ENCODE measurements at places on chromosomes 11 and 22.

- no peak for DNase-seq
Observed at GRCh38 chr11:61149624-61150615, 11.3 kb downstream of the VPS37C start.

- no peak for DNase-seq
Observed at GRCh38 chr22:37562049-37562875, 2.0 kb downstream of the CDC42EP1 start.

DNA sequence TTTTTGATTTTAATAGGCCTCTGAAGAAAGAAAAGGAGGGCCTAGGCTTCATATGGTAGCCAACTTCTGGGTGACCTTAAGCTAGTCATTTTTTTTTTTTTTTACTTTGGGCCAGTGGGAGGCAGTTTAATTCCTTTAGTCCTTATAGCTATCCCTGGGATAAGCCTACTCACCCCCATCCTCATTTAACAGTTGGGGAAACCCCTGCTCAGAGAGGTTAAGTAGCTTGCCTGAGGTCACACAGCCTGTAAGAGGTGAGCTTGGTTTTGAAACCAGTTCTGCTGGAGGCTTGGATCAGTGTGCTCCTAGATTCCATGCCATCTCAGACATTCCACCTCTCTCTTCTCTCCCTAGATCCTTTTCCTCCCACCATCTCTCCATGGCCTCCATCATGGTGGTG is 86.4 kb downstream of the MYO18B start:
- no peak for DNase-seq

- no peak for DNase-seq
Observed at GRCh38 chr11:129951866-129952262, 50.8 kb downstream of the PRDM10 start.

GRCh38 chr11:6210274-6210955 is 5.1 kb downstream of the C11orf42 start:
- DNase-seq: no peak

DNA sequence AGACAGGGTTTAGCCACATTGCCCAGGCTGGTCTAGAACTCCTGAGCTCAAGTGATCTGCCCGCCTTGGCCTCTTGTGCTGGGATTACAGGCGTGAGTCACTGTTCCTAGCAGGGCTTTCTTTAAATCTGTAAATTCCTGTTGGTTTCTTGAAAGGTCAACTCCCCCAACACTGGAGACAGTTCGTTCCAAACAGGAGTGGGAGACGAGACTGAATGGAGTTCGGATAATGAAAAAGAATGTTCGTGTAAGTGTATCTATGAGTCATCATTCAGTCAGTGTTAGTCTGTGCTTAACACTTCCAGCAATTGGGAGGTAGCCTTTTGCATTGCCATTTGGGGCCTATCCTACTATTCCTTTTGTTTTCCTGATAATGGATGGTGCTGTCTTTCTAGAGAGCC is 10.0 kb upstream of the BACE1-AS start:
- DNase-seq: peak; percentile 32

DNA sequence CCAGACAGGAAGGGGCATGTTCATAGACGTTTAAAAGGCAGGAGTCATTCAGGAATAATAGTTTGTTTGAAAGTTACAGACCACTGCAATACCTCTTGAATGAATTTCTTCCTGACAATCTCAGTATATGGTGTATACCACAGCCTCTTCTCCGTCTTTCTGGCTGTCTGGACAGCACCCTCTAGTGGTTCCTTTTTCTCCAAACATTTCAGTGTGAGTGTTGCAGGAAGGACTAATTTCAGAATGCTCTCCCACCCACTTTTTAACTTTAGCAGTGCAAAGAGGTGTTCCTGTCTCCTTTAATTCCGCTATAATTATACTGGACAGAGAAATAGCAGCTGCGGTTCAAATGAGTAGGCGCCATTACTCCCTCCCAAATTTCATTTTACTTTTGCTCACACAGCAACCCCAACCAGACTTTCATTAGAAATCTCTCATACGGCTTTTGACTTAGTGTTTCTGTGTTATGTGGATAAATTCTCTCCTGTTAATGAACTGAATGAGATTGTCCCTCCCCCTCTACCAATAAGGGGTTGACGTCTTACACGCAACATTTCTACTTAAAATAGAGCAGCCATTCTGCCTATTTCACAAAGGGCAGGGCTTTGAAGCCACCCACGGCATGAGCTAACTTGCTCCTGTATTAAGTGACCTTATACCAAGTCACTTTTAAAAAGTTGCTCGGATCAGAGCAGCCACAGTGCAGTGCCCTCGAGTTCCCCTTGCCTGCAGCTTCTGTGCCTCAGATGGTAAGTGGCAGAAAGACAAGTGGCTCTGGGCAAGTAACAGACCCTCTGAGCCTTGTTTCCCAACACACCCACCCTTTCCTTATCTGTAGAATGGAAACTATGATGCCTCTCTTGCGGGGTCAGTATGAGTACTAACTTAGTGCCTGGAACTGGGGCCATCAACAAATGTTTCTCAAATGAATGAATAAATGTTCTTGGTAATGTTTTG is 368.6 kb downstream of the OPCML start:
- DNase-seq: no peak

DNA sequence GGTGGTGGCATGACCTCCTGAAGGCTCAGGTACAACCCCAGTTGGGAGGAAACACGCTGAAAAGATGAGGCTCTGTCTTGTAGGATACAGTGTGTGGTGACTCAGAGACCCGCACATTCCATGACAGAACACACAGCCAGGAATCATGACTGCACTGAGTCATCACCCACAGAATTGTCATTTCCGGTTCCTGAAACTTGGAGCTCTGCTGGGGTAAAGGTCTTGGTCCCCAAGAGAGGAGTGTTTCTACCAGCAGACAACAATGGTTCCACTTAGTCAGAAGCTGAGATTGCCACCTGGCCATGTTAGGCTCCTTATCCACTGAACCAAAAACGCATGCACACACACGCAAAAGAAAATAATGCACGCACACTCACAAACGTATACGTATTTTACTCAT is 31.5 kb upstream of the CYB5R3 start:
- DNase-seq: peak; percentile 60
